ENCODE measurements at places on chromosomes 3 and 15.
A peak's percentile ranks its signal among the peaks of the same experiment; 100 is the strongest.

DNA sequence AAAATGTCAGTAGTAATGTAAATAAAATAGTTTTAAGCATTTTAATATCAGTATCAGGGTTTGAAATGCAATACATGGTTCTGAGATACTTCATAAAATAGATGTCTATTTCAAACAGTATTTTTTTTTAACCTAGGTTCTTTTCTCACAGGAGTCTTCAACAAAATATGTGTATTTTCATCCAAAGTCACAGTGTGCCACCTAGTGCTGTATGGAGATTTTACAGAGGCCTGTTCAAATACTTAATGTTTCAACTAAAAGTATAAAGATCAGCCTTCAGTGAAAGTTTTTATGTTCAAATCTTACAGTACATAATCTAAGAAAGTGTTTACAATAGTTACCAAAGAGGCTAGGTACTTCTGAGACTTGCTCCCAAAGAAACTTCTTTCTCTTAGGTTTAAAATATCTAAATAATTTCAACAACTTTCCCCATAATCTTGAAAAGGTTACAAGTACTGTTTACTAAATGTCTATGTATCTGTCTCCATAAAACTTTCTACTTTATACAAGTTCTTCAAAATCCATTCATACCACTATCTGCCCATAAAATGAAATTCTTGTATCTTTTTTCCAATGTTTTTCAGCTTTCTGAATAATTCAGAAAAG is 38.3 kb downstream of the SCAPER start:
- peak; percentile 6 for DNase-seq

DNA sequence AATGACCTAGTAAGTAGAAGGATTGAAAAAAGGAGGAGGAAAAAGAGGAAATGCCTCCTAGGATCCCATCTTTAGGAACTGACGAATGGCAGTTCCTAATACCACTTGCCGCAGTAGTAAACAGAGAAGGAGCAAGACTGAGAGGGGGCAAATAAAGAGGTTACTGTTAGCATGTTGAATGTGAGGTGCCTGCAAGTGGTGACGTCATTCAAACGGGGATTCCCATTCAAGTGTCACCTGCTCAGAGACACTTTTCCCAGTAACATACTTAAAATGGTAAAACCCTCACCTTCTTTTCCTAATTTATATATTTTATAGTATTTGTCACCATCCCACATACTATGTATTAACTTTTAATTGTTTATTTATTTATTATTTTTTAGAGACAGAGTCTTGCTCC is 178.9 kb downstream of the IL5RA start:
- DNase-seq: no peak

- no peak for DNase-seq
Observed at GRCh38 chr15:78987556-78988360, 42.9 kb upstream of the CTSH start.

GRCh38 chr3:107753494-107753893 is 230.7 kb downstream of the BBX start:
- DNase-seq: no peak

DNA sequence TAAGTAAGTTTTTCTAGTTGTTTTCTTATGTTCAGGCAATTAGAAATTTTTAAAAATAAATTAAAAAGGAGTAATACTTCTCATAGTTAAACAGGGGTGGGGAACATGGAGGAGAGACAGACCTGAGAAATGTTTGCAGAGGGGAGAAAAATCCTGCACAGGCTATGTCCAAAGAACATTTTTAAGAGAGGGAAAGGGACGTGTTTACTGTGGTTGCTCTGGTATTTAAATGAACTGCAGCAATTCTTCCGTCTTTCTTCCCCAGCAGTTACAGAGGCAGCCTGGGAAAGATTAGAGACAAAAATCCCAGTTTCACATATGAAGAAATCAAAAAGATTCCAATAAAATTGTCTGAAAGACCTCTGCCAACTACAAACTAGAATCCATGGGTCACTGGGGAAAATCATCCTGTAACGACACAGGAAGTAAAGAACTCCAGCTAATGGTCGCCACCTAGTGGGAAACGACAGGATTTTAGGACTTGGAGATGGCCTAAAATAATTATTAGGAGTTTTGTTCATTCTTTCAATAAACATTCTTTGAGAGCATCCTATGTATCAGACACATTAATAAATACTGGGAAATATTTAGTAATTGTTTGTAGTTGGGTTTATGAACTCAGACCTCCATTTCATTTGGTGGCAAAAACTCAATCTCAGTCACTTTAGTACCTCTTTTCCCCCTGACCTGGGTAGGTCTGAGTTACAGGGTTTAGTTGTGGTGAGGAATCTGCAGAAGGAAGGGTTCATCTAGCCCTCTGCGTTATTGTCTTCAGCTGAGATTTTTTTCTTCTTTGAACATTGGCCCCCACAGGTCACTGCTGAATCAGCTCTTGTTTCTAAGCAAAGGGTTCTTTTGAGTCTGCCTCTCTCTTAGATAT is 69.9 kb upstream of the GOLIM4 start:
- DNase-seq: peak; percentile 37

DNA sequence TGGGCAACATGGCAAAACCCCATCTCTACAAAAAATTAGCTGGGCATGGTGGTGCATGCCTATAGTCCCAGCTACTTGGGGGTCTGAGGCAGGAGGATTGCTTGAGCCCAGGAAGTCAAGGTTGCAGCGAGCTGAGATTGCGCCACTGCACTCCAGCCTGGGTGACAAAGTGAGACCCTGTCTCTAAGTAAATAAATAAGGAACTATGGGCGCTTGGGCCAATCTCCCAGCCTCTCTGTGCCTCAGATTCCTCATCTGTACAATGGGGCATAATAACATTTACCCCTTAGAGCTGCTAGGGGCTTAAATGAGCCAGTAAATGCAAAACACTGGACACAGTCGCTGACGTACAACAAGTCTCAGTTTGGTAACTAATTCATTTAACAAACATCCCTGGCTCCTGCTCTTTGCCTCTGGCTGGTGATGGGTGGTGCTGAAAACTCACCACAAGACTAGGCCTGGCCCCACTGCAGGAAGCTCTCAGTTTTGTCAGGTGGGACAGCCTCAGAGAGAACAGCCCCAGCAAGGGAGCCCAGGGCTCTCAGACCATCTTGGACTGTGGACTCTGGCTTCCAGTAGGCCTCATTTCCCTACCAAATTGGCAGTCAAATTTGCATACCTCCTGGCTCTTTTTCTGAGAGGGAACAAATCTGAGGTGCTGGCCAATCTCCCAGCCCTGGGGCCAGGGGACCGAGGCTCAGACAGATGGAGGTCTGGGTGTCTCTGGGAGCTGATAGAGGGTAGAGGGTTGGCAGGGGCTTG is 6.4 kb upstream of the TBC1D2B start:
- no peak for DNase-seq

DNA sequence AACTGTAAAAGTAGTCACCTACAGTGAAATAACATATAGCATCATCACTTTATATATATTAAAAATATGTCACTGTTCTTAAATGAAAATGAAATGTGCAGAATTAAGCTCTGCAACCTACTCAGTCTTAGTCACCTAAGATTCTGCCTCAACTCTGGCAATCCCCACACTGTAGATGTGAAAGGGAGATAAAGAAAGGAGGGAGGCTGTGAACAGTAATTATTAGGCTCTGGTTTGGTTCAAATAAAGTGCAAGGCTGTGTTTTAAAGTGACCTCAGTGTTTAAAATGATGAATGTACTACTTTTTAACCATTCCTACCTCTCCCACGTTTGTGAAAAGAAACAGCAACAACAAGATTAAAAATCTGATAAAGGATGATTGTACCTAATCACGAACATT is 72.2 kb downstream of the ATP8B4 start:
- no peak for DNase-seq

DNA sequence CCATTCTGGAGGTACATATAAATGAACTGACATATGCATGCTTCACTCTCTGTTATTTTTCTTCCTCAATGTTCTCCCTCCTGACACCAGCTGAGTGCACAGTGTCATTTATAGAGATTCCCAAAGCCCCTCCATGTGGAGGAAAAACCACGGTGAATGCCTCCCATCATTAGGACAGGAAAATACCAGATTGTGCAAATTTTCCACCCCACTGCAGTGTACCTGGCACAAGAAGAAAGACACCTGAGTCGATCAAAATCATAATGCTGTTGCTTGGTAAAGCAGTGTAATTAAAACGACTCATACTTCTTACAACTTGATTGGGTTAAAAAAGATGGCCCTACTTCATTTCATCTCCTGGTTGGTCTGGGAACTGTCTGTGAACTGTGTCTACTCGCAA is 290.6 kb downstream of the IL5RA start:
- no peak for DNase-seq

DNA sequence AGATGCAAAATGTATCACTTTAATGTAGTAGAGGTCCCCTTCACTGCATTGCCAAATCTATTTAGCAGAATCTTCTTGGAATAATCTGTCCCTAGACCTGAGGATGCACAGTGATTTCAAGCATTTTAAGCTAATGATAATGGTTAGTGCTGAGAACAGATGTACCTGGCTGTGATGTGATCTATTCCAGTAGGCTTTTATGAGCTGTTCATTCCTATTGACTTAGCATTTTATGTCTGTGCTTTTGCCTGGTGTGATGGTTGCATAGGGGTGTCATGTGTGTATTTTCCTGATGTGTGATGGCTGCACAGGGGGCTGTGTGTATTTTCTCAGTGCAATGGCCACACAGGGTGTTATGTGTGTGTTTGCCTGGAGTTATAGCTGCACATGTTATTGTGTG is 272.9 kb downstream of the TIGIT start:
- no peak for DNase-seq

DNA sequence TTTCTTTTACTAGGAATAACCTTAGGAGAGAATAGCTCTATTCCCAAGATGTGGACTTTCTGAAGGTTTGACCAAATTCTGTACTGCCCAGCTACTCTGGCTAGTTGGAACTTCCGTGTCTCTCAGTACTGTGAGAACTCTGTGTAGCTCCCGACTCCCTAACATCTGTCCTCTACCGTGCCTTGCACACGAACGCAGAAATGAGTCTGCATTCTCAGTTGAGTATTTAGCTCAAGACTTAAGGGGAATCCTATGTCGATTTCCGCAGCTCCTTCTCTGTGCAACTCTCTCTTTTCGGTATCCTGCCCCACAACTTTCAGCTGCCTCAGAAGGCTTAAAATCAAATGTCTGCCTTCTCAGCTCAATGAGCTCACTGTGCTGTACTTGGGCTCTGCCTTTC is 86.7 kb upstream of the EPHB3 start:
- DNase-seq: no peak

- DNase-seq: no peak
Observed at GRCh38 chr3:105927741-105928140, 58.9 kb upstream of the CBLB start.

DNA sequence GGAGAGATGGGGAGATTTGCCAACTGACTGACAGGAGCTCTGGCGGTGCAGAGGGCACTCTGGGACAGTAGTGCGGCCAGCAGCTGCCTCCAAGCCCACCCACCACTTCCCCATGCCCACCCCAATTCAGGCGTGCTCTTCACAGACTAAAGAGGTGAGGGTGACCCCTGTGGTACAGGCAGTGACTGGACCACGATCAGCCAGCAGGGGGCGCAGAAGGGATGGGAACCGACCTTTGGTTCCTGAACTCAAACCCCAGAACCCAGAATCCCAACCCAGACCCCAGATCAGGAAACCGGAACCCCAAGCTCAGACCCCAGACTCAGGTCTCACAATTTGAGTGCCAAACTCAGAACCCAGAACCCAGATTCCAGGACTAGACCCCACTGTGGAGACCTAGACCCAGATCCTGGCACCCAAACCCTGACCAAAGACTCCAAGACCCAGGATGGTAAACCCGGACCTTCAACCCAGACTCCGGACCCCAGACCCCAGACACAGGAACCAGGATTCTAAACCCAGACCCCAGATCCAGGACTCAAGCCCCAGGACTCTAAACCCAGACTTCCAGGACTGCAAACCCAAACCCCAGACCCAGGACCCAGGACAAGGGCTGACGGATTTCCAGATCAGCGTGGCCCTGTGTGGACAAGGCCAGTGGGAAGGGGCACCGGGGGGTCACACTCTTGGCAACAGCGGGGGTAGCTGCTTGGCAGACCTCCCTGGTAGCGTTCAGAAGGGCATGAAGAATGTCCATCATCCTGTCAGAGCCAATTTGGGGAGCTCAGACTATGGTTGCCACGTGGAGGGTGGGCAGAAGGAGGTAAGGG is 3.7 kb upstream of the MYL3 start:
- DNase-seq: peak; percentile 77

DNA sequence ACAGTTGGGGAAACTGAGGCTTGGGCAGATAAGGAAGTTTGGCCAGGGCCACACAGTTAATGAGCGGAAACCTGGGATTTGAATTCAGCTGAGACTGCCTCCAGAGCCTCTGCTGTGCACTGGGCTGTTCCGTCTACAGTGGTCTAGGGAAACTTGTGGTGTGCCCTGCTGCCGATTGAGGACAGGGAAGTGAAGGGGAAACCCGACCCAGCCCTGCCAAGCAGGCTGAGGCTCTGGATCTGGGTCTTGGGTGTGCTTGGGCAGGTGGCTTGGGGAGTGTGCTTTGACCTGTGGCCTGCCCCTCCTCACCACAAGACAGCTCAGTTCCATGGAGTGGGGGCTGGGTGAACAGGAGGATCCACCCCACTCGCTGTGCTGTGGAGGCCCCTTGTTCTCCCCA is 17.6 kb downstream of the NISCH start:
- no peak for DNase-seq

GRCh38 chr15:62769604-62770003 is 272.9 kb upstream of the TPM1 start:
- no peak for DNase-seq

DNA sequence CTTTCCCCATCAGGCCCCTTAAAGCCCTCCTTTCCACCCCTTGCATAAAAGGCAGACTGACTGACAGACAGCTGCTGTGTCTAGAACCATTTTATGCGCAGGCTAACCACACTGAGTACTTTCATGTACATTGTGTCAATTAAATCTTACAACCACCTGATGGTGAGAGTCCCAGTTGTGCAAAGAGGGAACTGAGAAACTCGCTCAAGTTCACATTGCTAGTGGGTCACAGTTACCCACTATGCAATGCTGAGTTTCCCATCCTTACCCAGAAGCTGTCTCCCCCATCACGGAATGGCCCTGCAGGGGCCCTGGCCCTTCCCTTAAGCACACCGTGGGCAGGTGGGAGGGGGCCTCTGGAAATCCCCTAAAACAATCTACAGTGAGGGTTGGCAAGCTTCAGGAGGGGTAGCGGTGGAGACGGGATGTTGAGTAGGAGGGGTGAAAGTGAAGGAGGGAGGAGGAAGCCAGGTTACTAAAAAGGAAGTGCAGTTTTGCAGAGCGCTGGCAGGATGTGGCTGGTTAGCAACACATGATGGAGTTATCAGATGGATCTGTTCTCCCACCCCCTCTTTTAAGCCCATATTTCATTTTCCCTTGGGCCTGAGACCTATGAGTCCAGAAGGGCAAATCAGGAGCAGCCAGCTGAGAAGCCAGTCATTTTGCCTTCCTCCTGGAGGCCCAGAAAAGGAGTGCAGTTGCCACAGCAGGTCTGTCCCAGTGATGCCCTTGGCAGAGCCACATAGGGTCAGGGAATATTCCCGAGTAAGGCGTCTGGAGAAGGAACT is 30.0 kb downstream of the STARD5 start:
- peak; percentile 54 for DNase-seq

Data from germinal center (tissue), 1 donor.